ENCODE measurements at places on chromosomes 4 and X.

GRCh38 chrX:150306002-150306401, 57.1 kb upstream of the MAMLD1 start:
- no peak for DNase-seq

DNA sequence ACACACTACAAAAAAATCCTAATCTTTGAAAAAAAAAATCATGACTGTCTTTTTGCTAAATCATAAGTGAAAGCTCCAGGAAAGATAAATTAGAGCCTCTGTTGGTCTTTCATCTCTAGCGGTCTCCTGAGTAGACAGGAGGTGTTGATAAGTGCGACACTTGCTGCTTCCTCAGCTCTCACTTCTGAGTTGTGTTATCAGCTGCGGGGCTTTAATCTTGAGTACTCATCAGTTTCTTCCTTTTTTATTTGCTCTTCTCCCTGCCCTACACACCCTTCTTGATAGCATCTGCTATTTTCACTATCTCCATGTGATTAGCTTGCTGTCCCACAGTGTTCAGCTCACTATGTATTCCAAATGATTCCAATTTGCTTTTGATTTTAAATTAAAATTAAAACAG, 1449.2 kb downstream of the C4orf33 start:
- no peak for DNase-seq

DNA sequence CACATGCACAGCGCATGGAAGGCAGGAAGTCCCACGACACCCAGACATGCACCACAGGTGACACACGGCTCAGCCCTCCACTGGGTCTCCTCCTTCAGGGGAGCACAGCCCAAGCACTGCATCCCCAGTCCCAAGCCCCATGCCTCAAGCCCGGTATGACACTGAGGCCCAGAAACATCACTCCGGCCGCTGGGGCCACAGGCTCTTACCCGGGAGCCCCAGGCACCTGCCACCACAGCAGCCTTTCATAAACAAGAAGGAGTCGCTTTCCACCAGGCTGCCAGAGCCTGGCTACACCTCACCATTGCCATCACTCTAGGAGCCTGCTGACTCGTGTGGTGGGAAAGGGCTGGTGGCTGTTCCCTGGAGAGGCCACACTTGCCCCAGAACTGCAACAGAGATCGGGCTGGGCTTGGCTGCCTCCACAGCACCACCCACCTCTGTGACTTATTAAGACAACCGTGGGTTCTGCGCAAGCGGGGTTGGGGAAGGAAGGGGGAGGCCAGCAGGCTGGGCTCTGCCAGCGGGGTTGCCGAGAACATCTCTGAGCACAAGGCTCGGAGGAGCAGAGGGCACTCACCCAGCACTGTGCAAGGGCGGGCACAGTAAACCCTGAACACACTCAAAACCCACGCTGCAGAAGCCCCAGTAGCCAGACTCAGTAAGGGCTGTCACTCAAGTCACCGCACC, 4.5 kb downstream of the HAUS7 start:
- DNase-seq: no peak

DNA sequence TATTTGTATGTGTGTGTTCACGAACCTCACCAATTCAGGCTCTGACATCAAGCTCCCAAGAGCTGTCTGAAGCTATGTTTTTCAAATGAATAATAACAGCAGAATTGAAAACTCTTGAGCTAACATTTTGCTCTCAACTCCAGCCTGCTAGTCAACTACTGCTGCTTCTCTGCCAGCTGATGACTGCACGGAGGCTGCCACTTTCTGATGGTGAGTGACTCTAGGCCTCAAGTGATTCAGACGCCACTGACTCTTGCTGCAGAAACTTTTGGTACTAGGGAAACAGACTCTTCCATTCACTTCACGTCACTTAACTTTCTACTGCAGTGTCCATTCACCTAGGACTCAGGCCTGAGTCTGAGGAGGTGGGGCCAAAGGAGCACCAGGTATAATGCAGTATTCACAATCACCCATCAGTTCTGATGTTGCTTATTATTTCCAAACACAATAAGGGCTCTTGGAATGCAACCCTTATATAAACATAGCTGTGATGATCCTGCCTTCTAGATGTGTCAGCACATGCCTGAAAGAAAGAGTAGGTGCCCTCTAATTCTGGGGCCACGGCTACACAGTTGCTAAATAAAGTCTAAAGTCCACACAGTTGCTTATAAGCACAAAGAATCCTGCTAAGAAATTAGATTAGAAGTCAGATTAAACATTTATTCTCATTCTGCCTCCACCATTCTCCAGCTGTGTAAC, 16.0 kb downstream of the PRDM8 start:
- DNase-seq: no peak

- DNase-seq: no peak
These were observed 49.7 kb upstream of the KIAA1210 start for GRCh38 chrX:119177278-119177677.
